ENCODE measurements at places on chromosomes 11 and 22.

DNA sequence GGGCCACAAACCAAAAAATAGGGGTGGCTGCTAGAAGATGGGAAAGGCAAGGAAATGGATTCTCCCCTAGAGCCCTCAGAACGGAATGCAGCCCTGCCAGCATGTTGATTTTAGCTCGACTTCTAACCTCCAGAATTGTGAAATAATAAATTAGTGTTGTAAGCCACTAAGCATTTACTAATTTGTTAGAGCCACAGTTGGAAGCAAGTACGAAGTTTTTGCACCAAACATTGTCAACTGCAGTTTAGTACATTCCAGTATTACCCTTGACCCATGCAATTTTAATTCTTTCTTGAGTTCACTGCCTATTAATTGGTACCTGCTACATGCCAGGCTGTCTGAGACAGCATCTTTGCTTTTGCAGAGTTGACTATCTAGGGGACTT lies 32.2 kb downstream of the PARVA start:
- no peak for DNase-seq

DNA sequence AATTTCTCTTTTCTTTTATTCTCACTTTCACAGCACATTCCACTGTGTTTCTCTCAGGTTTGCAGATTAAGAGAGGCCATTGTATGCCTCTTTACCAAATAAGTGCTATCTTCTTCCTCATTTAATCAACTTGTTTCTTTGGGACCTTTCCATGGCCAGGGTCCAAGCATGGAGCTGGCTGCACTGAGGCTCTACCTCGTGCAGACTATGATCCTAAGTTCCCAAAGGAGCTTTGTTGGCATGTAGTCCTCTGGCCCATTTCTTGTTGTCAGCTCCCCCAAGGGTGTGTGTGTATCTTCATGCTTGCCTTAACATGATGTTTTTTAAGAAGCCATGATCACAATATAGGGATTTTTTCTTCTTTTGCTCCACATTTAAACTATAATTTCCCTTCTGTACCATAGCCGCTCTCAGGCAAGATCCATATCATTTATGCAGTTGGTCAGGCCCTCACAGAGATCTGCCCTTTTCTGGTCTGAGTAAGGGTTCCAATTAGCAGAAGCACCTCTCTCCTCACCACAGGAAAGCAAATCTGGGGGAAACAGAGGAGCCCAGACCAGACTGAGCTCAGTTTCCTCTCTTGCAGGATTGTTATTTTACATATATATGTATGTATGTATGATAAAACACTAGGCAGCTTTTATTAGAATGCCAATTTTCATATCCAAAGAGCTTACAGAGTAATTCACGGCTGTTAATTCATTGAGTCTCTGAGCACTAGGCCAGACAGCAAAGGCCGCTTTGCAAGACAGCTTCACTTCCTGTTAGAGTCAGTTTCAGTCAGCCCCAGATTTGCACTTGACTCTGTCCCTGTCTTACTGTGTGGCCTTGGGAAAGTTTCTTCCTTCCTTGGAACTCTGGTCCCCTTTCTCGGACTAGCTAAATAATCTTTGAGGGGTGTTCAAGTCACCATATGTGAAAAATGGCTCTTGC lies 34.3 kb downstream of the CYB5R2 start:
- DNase-seq, result no peak

- DNase-seq, result no peak
Measured at GRCh38 chr11:15217416-15217815, 102.7 kb downstream of the INSC start.

DNA sequence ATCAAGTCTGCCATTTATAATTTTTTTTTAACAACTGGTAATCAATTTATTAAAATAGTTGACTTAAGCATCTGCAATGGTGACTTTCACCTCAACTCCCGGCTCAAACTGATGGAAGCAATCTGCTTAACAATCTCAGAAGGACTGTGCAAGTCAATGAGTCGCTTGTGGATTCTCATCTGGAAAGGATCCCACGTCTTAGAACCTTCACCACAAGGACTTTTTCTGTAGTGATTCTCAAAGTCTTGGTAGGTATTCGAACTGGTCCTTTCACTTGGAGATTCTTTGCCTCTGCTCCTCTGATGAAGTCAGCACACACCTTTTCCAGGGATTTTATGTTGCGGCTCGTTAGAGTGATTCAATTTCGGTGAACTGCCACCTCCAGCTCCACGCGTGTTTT lies 7.3 kb downstream of the RSF1 start:
- DNase-seq, result no peak

- no peak for DNase-seq
Measured at GRCh38 chr22:28883917-28884746, 760 bp downstream of the ZNRF3 start.

DNA sequence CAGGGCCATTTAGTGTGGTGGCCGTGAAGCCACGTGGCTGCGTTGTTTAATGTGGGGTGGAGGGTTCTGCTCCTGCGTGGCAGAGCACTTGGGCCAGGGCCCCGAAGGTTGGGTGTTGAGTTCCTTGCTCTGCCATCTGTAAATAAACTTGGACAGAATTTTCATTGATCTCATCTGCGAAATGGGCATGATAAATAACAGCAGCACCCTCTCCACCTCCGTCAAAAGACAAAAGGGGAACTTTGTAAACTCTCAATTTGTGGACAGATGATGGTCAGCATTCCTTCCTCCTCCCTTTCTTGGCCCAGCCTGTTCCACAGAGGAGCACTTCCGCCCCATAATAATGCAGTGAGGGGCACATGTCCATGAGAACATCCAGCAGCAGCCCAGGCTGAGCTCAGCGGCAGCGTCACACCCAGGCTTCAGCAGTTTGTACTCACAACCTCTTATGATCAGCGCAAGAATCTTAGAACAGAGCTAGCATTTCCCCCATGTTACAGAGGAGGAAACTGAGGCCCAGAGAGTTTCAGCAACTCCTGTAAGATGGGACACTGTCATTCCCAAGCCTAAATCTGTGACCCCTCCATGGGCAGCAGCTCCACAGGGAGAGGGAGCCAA lies 874.5 kb downstream of the BRD1 start:
- no peak for DNase-seq

DNA sequence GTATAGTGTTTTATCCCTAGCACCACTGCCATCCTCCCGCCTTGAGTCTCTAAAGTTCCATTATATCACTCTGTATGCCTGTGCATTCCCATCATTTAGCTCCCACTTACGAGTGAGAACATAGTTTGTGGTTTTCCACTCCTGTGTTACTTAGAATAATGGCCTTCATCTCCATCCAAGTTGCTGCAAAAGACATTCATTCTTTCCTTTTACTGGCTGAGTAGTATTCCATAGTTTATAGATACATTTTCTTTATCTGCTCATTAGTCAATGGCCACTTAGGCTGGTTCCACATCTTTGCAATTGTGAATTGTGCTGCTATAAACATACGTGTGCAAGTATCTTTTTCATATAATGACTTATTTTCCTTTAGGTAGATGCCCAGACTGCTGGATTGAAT lies 24.4 kb downstream of the TAB1 start:
- DNase-seq, result no peak

DNA sequence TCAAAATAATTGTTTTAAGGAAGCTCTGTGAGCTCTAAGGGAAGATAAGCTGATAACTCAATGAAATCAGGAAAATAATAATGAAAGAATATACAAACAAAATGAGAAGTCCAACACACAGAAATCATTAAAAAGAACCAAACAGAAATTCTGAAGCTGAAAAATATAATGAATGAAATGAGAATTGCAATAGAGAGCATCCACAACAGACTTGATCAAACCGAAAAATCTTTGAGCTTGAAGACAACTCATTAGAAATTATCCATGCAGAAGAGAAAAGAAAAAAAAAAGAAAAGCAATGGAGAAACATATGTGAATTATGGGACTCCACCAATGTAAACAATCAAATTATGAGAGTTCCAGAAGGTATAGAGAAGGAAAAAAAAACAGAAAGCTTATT lies 101.0 kb downstream of the BBOX1 start:
- DNase-seq, result no peak

DNA sequence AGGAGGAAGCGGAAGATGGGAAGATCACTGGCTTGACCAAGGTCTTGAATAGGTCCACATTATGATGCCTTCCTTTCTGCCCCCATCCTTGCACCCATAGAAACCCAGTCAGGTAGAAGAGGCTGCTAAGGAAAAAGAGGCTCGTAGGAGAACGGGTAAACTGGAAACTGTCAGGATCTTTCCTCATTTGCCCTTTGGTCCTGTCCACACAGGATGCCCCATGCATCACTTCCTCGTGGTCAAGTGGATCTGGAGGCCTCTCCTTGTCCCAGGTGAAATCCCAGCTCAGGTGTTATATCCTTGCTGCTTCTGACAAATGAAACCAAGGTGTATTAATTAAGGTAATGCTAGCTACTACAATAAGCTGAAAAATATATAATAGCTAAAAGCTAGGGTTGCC lies 8.0 kb upstream of the ZBTB16 start:
- no peak for DNase-seq

DNA sequence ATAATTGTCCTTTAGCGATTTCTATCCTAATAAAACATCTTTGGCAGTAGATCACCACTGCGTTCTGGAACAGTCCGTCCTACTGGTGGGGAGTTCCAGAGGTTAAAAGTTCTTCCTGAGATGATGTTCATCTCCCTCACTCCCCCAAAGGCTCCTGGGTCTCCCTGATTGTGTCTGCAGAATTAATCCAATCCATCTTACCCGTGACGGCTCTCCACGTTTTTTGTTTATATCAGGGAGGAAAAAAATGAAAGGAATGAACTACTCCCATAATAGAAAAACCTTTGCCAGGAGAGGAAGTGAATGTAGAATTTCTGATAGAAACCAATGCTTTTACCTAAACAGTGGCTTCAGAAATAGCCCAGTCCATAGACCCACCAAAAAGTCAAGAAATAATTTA lies 81.6 kb downstream of the LARGE1 start:
- DNase-seq, result no peak

Data from inflammatory macrophage treated with lipopolysaccharide for 1 hour (primary cell).